Mucosa of gallbladder (tissue), 1 donor: ENCODE measurements at places on chromosomes 3 and 15. TPM values are rescaled to one million over a fixed set of nuclear protein-coding genes. Genes with fewer than 3 reads are reported as not detected.

DNA sequence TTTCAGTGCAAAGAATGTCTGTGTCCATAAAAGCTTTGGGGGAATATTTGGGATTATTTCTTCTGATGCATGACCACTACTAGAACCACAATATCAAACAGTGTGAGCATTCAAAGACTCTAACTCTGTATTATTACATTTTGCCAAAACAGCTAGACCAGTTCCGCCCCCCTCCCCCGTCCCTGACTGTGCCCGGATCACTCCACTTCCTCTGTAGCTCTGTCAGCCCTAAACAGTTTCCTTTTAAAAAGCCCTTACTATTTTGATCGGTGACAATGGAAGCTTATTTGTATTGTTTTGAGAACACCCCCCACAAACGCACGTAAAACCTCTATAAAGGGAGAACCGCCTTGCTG lies 36.6 kb upstream of the EPHB3 start:
- DNase-seq: no peak

DNA sequence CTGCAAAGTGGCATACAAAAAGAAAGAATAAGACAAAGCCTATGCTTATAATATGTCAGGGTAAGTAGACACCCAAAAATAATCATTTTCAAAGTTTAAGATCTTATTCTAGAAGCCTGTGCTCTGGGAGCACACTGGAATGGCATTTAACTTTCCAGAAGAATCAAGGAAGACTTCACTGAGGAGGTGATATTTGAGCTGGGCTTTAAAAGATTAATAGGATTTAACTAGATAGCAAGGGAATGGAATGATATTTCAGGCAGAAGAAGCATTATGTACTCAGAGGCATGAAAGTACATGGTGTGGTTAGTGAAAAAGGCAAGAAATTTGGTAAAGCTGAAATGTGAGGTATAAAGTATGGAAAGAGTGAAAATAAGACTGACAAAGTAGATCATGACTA lies 106.8 kb downstream of the ZBTB20 start:
- DNase-seq: no peak

- DNase-seq: no peak
Measured at GRCh38 chr3:184373422-184373821, 4.6 kb downstream of the THPO start.

DNA sequence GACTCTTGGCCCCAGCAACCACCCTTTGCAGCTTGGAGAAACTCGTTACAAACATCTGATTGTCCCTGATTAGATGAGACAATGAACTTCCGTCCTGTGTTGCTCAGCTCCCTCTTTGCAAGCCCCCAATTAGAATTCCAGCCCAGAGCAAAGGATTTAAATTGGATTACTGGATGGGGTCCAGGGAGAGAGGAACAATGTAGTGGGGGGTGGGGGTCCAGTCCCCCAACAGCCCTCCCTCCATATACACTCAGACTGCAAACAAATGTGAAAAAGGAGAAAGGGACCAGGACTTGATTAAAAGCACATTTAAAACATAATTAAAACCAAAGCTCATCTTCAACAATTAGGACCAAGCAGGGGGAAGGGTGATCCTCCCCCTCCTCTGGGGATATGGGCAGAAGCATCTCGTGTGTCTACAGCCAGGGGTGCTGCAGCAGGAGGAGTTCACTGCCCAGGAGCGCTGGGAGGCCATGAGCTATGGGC lies 71.7 kb upstream of the TMEM115 start:
- DNase-seq: no peak

GRCh38 chr3:41920406-41920965 lies 41.4 kb downstream of the ULK4 start:
- DNase-seq: no peak

DOCK3 gene
- 1.3 TPM for total RNA-seq

SCN11A gene
- 0.09 TPM for total RNA-seq

GRCh38 chr15:69554279-69554961 lies 101.8 kb downstream of the RPLP1 start:
- DNase-seq: peak; percentile 55

DNA sequence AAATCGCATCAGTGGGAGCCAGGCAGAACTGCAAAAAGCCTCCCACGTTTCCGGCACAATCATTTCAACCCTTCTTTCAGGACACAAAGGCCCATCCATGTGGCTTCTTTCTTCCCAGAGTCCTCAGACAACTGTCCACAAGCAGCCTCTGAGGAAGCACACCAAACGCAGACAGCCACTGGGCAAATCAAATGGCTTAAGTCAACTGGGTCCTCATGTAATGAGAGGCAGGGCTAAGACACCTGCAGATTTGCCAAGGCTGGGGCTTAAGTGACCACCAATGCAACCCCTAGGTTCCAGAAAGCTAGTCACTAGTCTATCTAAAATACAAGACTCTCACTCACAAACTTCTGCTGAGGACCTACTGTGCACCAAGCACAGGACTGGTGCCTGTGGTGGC lies 8.0 kb downstream of the OSBPL10 start:
- no peak for DNase-seq

CLEC3B gene
- total RNA-seq: 42.9 TPM

PLIN1 gene
- 0.89 TPM for total RNA-seq

DNA sequence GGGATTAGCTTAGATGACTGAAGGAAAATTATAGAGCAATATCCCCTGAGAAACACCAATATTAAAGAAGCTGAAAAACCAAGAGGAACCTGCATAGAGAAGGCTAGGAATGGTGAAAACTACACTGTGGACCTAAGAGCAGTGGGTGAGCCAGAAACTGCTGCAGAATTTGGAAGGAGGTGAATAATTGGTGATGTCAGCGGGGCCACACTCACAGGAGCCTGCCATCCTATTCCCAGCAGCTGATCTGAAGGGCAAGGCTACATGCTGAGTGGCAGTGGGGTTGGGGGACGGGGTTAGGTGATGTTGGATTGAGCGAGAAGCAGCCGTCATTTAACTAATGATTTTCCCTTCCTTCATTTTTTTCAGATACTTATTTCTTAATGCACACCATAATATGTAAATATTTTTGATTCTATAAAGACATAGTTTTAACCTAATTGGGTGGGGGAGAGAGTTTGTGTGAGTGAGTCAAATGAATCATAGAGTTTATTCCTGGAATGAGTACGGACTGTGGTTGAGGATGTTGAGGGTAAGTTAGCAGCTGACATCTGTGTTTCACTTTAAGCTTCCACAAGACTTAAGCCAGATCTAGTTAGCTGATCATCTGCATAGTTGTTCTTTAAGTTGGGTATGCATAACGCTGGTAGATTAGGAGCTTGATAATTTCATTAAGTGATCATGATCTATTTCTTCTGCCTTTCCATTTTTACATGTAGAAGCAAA lies 222.8 kb downstream of the PTPRG start:
- DNase-seq: no peak

DNA sequence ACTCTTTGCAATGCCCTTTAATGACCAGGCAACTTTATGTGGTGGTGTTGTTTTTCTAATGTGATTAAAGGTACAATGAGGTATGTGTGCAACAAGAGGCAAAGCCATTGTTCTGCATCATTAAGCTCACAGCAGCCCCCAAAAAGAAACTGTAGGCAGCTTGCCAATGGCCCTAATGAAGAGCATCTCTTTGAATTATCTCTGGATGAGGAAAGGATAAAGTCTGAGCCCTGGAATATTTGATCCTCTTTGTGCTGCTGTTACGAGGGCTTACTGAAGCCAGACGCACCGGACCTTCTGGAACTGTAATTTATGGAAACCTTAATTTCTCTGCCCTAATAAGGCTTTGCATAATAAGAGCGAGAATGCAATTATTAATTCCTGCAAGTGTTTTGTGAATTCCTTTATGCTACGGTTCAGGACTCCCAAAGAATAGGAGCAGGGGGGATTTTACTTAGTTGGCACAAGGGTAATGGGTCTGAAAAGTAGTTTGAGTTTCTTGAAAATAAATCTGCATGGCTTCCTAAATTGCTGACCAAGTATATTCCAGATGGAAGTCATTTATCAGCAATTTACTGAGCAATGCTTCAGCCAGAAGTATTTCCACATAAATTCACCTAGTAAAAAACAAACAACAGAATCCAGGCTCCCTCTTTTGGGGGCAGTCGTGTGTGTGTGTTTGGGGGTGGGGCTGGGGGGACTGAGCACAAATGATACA lies 193.4 kb downstream of the PDZRN3 start:
- DNase-seq: no peak

BSN gene
- 0.81 TPM for total RNA-seq
